ENCODE measurements at places on chromosomes 3 and 15.
A peak's percentile ranks its signal among the peaks of the same experiment; 100 is the strongest.

- DNase-seq = peak; percentile 26
These were observed 17.4 kb upstream of the SHF start for GRCh38 chr15:45205192-45205591.

DNA sequence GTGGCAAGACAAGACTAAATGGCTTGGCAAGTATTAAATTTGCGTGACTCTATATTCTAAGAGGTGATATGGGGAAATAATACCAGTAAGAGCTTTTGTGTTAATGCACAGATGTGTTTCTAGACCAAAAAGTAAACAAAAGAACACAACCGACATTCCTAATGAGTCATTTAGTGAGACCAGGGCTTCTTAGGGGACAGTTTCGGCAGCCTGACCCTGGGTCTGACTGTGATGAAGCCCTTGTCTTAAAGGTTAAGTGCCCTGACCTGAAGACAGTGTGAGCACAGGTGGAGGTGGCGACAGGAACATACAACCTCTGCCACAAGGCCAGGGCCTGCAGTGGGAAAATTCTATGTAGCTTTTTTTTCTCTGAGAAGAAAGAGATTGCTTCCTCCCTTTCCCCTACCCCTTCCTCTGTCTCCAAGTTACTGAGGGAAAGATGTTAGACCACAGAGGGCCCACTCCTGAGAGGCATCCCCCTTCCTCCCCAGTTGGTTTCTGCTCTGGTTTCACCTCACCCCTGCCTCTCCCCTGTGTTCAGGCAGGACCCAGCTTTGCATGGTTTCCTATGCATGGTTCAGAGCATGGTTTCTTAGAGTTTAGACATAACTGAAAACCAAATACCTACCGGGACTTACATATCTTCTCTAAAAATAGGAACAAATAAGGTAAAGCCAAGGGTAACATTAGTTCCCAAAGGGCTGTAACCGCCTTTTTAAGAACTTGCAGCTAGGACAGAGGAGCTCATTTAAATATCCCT lies 24.8 kb upstream of the CMTM7 start:
- DNase-seq = no peak

GRCh38 chr15:93656041-93656440 lies 567.0 kb upstream of the RGMA start:
- no peak for DNase-seq

- DNase-seq = no peak
These were observed 117.1 kb upstream of the LIPC start for GRCh38 chr15:58314593-58315216.

DNA sequence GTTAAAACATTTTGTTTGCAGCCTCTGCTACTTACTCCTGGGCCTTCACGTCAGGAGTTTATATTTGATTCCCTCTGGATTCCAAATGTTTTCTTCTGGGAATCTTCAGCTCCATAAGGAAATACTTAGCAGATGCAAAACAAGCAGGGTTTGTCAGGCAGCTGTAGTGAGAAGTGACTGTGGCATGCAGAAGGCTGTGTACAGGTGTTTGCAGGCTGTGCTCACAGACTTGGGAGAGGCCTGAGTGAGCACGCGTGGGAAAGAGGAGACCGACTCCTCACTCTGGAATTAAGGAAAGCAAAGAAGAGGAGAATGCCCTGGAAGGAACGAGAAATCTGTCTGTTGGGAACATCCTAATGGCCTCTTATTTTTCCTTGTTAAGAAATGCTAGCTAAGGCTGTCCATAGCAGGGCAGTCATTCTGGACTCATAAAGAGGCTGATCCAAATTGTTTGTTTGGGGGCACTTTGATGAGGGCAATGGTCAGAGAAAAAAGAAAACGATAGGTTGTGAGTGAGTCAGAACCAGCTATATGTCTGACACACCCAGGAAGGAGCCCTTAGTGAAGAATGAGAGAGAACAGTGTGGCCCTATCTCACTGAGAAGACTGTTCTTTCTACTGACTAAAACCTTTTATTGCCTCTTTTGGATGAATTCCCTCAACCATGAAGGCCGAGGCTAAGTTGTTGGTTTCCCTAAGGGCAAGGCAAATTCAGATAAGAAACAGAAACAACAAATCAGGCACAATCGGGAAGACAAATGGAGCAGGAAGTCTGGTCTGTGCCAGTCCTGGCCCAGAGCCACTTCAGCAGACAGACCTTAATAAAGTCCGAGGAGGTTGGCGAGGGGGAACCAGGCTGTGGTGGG lies 82.6 kb downstream of the TGFBR2 start:
- DNase-seq = no peak

DNA sequence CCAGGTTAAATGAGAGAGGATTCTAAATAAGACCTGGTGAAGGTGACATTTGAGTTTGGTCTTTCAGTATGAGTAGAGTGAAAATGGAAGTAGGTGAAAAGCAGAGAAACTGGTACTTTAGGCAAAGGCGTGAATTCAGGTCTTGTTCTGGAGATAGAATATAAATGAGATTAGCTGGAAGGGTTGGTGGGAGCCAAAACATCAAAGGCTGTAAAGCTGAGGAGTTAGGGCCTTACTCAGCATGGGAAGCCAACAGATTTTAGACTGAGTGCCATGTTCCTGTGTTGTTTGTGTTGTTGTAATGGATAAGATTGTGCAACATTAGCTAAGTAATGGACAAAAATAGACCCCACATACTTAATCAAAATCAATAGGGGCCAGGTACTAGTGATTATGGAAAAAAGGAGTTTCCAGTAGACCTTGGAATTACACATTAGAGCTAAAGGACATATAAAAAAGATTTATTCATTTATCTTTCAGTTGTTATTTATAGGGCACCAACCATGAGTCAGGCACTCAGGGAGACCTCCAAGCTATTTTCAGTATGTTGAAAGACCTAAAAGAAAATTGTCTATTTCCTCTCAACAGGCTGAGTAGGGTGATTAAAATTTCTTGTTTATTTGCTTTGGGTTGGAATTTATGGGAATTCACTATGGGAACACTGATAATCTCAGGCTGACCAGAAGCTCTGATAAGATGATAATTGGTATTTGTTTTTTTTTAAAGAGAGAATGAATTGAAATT lies 20.8 kb downstream of the ARL14 start:
- no peak for DNase-seq
